Left forelimb (tissue), 1 donor: ENCODE measurements at places on chromosomes 12 and 14.

- DNase-seq: no peak
Measured at GRCh38 chr14:57974896-57975295, 109.0 kb upstream of the SLC35F4 start.

- DNase-seq: no peak
Measured at GRCh38 chr12:100656856-100657255, 83.4 kb downstream of the GAS2L3 start.

DNA sequence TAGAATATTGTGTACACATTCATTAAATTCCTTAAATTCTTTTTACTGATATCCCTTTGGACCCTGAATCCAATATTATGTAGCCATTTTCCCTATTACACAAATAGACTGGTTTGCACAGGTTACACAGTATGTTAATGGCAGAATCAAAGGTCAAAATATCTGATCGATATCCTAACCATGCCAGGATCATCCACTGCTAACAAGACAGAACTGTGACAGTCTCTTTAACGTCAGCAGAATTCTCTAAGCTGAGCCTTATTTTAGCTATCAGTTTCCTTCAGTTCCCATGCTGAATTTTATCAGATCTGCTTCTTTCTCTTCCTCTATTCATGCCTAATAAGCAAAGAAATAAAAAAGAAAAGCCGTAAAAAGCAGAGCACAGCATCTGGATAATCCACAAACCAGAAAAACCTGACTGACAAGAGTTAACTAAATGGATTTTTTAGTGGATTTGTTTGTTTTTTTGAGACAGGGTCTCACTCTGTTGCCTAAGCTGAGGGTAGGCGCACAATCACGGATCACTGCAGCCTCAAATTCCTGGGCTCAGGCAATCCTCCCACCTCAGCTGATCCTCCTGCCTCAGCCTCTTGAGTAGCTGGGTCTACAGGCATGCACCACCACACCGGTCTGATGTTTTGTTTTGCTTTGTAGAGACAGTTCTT, 130.4 kb downstream of the PAWR start:
- no peak for DNase-seq

DNA sequence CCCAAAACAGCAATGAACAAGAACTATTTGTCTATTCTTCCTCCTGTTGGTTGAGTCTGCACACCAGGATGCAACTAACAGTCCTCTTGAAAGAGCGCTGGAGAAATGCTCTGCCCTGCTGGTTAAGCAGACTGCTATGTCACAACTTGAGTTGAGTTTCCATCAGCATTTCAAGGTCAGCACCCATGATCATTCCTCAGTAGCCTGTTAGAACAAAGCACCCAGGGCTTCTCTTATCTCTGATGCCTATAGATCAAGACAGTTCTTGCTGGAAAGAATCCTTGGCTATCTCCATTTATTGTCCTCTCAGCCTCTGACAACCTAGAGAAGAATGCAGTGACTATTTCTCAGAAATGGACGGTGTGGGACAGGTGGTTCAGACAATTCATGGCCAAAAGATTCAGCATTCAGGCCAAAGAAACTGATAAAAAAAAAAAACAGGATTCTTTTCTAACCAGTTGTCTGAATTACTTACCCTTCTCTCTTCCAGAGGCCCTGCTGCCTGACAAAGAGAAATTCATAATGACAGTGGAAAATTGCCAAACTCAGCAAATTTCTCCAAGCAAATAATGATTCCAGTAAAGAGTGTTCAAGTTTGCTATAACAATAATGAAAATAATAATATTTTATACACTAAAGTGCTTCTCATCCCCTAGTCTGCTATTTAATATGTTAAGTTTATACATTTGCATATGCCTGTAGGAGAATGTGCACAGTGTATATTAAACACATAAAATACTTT, 306.7 kb downstream of the EMP1 start:
- no peak for DNase-seq

- DNase-seq: no peak
Measured at GRCh38 chr12:9404031-9404430, 195.8 kb upstream of the PZP start.

GRCh38 chr12:34604227-34604626, 581.9 kb downstream of the ALG10 start:
- no peak for DNase-seq

- no peak for DNase-seq
Measured at GRCh38 chr12:112097641-112098040, 10.9 kb downstream of the NAA25 start.

- no peak for DNase-seq
Measured at GRCh38 chr12:79119796-79120195, 255.2 kb downstream of the SYT1 start.

DNA sequence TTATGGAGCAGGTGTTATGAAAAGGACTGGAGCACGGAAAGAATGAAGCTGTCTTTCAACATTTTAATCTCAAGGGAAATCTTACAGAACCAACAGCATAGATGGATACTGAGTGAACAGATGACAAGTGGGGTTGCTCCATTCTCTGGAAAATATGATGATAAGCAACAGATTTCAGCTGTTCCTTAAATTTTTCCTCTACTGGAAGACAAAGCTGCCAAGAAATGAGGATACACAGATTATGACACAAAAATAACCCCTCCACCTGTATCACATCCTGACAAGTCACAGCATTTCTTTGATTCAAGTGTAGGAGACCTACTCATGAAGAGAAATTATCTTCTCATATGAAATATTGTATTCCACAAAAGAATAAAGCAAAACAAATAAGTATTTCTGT, 13.0 kb upstream of the TMTC2 start:
- DNase-seq: no peak

DNA sequence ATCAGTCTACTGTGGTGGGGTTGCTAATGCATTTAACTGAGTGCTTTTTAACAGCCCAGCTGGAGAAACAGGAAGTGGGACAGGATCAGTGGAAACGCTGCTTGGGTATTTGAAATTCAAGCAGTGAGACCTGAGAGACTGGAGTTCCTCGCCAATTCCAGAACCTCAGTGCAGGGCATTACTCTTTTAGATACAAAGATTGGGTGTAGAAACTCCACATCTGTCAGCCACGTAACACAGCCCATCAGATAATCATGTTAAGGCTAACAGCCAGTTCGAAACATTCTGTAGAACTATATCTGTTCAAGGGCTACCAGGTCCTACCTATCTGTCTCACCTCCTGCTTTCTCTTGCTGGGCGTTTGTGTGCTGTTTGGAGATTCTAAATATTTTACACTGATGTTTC, 45.5 kb downstream of the RAD52 start:
- no peak for DNase-seq

DNA sequence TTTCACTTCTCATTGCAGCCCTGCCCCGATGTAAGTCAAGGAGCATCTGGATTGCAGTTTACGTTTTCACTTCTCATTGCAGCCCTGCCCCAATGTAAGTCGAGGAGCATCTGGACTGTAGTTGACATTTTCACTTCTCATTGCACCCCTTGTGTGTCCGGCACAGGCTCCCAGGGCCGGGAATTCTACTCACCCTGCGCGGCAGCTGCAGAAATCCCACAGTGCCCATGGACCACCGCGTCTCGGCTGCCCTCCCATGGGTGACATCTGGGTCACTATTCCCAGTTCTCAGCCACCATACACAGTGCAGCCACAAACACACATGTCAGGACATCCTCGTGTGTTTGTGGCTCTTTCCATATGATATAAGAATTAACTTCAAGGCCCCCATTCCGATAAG, 378.5 kb downstream of the ADGRD1 start:
- DNase-seq: no peak

DNA sequence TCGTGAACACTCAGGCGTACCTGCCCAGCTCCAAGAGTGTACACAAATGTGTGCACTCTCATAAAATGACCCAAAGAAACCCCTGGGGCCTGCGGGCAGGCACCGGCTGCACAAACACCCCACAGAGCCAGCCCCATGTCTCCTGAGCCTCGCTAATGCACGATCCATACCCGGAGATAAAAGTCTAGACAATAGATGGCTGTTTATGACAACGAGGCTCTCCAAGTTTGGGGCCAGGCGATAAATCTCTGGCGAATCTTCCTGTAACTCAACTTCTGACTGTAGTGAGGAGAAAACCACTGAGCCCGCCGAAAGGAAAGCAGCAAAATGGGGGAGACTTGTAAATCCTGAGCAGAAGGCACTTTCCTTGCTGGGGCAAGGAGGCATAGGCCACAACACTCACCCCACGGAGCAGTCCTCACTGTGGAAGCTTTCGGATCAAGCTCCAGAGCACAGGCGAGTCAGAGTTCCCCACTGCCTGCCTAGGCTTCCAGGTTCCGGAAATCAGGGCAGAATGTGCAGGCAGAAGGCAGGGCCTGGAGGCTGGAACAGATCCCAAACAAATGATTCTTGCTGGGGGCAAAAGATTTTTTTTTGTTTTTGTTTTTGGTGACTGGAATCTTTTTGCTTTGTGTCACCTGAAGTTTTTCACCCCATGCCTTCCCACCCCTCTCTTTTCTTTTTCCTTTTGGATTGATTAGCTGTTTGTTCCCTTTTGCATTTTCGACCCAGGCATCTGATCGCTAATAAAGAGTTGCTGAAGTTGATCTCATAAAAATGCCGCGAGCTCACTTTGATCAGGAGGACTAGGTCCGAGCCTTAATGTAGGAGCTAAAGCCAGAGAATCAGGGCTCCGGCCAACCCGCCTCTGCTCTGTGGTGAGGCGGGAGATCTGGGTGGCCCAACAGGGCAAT, 4.5 kb upstream of the HOXC11 start:
- DNase-seq: no peak

GRCh38 chr12:89217472-89217871, 134.8 kb downstream of the DUSP6 start:
- DNase-seq: no peak

GRCh38 chr14:56100556-56100955, 17.7 kb upstream of the PELI2 start:
- DNase-seq: no peak

- no peak for DNase-seq
Measured at GRCh38 chr14:25788252-25788651, 738.3 kb upstream of the STXBP6 start.

GRCh38 chr12:75529316-75529715, 17.9 kb upstream of the KRR1 start:
- DNase-seq: no peak

DNA sequence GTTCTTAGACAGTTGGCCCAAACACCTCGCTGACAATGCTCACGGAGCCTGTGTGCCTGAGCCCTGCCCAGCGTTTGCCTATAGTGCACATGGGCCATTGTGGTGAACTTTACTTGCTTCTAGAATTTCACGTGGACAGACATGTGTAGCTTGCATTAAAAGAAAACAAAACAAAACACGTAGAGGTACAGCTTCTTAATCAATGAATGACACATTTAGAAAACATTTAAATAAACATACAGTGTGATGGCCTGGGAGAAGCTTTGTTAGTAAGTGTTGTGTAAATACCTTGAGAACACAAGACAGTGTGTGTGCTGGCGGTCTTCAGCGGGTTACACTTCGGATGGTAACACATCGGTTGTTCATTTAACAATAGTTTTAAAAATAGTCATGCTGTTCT, 38.1 kb downstream of the SMOC1 start:
- no peak for DNase-seq

- DNase-seq: no peak
Measured at GRCh38 chr14:103716091-103716801, 636 bp downstream of the ZFYVE21 start.

DNA sequence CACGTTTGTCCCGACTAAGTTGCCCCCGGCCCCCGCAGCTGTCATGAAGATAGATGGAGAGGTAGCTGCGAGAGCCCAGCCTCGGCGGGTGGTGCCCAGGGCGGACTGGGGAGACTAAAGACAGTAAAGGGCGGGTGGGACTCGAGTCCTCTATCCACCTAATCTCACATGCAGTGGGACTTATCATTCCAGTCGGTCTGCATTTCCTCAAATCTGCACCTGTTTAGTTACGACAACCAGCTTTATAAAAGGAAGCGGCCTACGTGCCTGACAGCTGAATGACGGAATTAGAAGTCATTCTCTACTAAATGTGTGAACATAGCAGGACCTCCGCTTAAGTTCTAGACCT, 109.8 kb upstream of the EGLN3 start:
- no peak for DNase-seq

GRCh38 chr14:63909984-63910383, 57.2 kb downstream of the SYNE2 start:
- no peak for DNase-seq

DNA sequence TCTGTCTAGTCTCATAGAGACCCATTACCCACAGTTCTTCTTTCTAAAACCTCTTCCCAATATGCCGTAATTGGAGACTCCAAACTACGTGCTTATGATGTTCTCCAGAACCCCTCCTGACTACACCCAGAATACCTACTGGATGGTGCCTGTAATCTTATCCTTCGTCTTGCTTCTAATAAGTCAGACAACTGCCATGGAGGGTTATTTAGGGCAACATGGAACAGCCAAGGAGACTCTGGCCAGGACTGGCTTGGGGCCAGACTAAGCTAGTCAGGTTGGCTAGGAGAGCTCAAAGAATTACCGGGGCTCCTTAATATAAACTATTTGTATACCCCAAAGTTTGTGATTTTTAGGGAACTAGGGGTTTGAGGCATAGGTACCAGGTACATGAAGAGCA, 6.8 kb downstream of the PFKM start:
- no peak for DNase-seq

GRCh38 chr14:73762375-73762822, 48.2 kb upstream of the PNMA1 start:
- no peak for DNase-seq

DNA sequence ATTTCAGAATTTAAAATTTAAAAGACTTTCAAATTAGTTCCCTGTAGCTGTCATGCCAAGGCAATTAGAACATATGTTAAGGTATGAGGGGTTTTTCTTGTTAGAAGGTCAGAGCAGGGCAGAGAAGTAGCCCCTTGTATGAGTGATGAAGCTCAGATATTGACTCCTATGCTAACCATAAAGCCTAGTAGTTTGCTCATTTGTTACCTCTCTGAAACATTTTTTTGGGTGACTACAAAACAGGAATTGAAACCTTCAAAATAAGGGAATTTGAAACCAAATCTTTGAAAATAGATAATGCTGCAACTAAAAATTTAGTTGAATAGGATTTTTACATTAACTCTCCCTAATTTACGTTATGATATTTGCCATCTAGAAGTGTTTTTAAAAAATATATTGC, 333.5 kb downstream of the NAV3 start:
- no peak for DNase-seq

GRCh38 chr12:65681226-65681625, 143.1 kb upstream of the HMGA2 start:
- DNase-seq: no peak

GRCh38 chr14:76781648-76782051, 20.4 kb downstream of the VASH1 start:
- no peak for DNase-seq

- DNase-seq: peak; percentile 62
Measured at GRCh38 chr14:92511453-92512238, 1.9 kb upstream of the RIN3 start.
